Astrocyte of the cerebellum (primary cell): ENCODE measurements at places on chromosomes 1 and 21.

DNA sequence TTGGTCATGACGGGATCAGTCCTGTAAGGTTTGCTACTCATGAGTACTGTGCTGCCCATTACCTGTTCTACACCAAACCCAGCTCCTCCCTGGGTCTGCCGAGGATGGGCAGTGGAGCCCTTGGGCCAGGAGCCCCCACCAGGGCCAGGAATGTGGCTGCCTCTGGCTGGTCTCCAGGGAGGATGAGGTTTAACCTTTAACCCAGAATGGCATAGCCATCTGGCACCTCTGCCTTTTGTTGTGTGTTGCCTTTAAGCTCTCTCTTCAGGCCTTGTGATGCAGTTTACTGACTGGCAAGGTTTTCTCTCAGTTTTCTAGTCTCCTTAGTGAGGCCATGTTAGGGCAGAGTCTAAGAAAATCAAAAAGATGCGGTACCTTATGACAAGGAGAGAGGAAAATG lies 38.6 kb downstream of the SIPA1L2 start:
- DNase-seq, result no peak

DNA sequence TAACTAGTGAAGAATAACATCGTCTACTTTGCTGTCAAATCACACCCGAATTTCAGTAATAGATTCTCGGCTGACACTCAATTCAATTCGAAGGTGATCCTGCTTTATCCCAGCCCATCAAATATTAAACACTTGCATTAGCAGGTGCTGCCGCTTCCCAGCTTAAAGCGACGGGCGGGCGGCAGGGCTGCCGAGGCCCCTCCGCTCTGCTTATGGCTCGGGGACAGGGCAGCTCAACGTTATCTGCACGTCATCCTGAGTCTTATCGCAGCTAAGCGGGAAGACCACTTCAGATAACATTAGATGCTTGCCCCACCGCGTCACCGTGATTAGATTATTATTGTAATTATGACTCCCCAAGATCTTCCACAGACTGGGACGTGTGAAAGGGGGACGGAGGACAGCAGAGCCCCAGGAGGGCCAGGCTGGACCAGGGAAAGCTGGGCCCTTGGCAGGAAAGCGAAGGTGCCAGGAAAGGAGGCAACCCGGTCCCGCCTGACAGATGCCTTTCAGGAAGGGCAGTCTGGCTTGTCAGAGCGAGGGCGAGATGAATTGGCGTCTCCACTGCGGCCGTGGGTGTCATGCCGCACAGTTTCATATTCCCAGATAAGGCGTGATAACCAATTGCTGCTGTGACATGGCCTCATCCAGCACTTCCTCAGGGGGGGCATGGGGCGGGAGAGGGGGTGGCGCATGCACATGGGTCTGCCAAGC lies 37.0 kb downstream of the DMAP1 start:
- DNase-seq, result no peak

DNA sequence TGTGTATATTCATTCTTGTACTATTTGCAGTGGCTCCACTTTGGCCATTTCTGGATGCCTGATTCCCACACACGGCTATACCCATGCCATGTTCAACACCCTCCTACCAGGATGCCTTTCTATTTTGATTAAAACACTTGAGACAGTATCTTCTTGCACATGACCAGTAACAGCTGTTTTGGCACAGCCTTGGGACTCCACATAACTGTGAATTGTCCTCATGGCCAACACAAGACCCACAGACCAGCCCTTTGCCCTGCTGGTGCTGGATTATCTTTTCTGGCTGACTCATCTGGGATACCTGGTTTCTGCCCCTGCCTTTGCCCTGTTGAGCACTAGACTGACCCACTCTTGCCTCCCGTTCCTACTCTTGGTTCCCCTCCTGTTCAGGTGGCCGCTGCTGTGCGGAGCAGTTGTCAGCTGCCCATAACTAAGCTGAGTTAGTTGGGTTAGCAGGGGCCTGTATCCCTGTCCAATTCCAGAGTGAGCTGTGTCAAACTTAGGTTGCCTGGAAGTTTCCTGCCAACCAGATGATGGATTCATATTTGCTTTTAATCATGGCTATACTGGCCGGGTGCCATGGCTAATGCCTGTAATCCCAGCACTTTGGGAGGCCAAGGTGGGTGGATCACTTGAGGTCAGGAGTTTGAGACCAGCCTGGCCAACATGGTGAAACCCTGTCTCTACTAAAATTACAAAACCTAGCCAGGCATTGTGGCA lies 10.8 kb upstream of the EYA3 start:
- no peak for DNase-seq

DNA sequence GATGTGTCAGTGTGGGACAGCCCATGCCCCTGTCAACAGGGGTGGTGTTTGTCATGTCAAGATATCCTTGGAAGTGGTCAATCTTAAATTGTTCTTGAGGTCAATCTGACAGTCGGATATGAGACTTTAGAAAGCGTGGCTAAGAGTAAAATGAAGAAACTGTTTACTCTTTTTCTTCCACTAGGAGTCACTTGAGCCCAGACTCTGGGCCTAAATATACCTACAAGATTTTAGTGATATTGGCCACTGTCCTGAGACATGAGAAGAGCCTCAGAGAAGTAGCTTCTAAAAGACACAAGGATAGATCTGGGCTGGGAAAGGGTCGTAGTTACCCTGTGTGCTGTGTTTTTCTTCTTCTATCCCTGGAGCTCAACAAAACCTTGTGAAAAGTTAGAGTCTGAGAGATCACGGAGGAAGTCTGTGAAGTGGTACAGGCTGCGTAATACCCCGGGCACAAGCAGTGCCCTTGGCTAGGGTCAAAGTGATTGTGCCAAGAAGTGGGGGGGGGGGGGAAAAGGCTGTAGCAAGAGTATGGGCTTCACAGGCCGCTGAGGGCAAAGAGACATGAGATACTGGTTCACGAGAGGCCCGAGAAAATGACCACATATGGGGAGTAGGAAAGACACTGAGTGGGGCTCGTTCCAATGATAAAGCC lies 355.2 kb upstream of the GREM2 start:
- DNase-seq, result no peak

DNA sequence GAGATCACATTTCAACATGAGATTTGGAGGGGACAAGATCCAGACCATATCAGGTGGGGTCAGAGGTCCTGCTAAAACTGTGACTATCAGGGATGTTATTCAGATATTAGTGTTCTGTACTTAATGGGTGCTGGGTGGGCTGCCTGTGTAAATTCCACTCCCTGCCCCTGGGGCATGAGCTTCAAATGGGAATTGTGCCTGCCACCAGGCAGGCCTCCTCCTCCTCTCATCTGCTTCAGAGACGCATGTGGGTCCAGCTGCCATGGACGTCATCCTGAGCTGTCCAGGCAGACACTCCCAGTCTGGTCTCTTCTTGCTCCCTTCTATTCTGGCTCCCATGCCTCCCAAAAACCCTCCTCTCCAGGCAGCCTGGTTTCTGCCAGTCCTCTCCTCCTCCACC lies 10.4 kb downstream of the QSOX1 start:
- no peak for DNase-seq

- DNase-seq, result no peak
Measured at GRCh38 chr1:53450225-53450624, 9.0 kb upstream of the DMRTB1 start.

GRCh38 chr1:4395158-4395557 lies 259.3 kb upstream of the AJAP1 start:
- no peak for DNase-seq

DNA sequence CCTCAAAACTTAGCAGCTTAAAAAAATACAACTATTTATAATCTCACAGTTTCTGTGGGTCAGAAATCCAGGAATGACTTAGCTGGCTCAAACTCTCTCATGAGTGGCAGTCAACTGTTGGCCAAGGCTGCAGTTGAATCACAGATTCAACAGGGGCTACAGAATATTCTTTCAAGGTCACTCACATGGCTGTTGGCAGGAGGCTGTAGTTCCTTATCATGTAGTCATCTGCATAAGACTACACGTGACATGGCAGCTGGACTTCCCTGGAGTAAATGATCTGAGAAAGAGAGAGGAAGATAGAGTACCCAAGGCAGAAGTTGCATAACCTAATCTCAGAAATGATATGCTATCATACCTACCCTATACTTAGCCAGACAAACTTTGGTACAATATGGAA lies 75.2 kb upstream of the TSPAN2 start:
- no peak for DNase-seq

GRCh38 chr1:38607526-38607925 lies 252.0 kb downstream of the RRAGC start:
- no peak for DNase-seq

DNA sequence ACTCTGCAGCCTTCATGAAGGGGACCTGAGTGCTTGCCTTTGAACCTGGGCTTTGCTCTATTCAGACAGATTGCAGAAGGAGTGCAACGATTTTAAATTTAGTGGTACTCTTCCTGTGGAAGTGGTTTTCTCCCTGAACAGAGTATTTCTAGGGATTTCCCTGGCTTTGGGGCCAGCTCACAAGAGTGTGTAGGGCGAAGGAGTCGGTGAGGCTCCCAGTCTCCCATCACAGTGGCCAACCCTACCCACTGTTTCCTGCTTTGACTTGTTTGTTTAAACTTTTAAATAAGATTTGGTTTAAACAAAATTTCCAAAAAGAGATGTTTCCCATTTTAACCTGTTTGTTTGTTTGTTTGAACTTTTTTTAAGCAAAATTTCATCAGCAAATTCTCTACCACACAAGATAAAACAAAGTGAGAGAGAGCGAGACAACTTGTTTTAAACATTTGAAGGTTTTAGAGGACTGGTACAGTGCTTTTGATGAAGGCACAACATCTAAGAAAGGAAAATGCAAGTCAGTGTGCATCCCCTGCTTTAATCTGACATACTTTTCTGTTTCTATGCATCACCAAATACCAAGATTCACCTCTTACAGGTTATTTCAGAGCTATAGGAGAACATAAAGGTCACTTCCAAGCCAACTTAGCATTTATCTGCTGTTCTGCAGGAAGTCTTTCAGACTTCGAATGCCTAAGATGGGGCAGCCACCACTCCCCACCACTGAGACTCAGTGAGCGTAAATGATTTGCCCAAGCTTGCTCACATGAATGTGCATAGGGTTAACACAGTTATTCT lies 6.6 kb downstream of the SELP start:
- no peak for DNase-seq

DNA sequence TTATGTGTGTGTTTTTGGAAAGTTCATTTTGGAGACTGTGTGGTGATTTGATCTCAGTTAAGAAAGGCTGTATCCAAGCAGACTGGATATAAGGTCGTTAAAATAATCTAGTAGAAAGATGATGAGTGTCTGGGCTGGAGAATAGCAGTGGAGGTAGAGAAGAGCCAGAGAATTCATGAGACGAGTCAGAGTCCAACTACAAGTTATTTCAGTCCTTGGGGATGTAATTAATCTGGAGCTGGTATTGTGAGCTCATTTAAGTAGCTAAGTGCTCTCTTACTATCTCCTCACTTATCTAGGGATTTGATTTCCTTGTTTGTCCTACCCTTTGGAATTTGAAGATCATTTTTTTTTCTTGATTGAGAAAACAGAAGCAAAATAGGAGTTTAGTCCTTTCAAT lies 1219.0 kb upstream of the ADGRL4 start:
- no peak for DNase-seq

DNA sequence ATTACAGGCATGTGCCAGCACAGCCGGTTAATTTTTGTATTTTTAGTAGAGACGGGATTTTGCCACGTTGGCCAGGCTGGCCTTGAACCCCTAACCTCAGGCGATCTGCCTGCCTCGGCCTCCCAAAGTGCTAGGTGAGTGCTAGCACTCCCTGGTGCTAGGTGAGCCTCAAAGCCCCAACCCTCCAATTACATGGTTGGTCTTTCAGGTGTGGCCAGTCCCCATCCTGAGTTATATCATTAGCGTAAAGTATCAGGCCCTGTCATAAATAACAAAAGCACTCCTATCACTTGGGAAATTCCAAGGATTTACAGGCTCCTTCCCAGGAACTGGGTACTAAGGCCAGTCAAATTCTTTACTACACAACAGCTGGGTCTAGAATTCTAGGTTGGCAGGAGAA lies 138.0 kb downstream of the PIK3R3 start:
- DNase-seq, result no peak

GRCh38 chr1:186927884-186928283 lies 99.1 kb downstream of the PLA2G4A start:
- no peak for DNase-seq
